Brain microvascular endothelial cell (primary cell): ENCODE measurements at places on chromosomes 13 and 19.

DNA sequence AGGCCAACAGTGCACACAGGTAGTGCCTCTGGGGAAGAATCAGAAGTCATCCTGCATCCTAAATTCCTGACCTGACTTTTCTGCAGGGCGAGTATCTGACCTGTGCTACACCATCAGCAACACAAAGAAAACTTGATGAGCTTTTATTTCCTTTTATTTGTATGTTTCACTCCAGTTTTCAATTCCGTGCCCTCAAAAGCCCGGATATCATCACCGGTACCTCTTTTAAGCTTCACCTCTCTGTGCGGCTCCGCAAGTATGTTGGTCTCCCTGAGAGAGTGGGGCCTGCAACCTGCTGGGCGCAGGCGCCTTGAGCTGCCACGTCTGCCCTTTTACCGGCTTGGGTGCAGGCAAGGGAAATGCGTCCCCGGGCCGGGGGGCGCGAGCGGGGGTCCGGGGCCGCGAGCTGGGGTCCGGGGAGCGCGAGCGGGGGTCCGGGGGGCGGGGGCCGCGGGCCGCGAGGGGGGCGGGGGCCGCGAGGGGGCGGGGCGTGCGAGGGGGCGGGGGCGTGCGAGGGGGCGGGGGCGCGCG is 4.3 kb upstream of the DUXA start:
- peak; percentile 28 for DNase-seq

DNA sequence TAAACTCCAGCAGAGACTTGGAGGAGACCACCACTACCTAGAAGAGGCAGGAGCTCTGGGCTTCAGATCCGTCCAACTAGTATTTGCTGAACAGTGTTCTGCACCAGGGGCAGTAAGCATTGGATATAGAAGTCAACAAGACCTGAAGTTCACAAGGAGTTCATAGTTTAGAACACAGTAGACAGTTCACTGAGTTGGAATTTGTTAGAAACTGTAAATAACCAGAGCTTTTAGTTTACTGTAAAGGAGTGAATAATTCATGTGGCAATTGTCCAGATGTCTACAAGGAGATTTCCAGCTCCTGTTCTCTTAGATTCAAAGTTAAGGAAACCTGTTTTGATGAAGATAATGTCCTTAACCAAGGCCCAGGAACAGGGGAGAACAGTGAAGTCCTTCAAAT is 128.9 kb downstream of the COG6 start:
- no peak for DNase-seq

- DNase-seq: no peak
Measured at GRCh38 chr13:50357136-50357535, 341.9 kb downstream of the KCNRG start.

DNA sequence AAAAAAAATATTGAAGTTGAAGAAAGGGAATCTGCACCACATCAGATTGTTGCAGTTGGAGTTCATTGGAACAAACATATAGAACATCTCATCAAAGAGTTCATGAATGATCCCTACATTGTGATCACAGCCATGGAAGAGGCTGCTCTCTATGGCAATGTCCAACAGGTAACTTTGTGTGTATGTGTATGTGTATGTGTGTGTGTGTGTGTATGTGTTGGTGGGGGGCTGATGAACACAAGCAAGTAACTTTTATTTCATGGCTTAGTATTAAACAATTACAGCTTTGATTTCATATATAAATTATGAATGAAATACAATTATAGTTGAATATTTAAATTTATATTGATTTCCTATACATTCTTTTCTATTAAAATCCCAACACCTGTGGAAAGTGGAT is 69.4 kb downstream of the SLC7A9 start:
- no peak for DNase-seq

GRCh38 chr19:2719920-2720776 is 1.0 kb downstream of the DIRAS1 start:
- DNase-seq: peak; percentile 5

GRCh38 chr19:3234800-3235199 is 10.3 kb downstream of the CELF5 start:
- no peak for DNase-seq

- DNase-seq: no peak
Measured at GRCh38 chr19:7007859-7008258, 13.4 kb downstream of the MBD3L2B start.

- peak; percentile 69 for DNase-seq
Measured at GRCh38 chr19:34041925-34042521, 130.3 kb upstream of the LSM14A start.

DNA sequence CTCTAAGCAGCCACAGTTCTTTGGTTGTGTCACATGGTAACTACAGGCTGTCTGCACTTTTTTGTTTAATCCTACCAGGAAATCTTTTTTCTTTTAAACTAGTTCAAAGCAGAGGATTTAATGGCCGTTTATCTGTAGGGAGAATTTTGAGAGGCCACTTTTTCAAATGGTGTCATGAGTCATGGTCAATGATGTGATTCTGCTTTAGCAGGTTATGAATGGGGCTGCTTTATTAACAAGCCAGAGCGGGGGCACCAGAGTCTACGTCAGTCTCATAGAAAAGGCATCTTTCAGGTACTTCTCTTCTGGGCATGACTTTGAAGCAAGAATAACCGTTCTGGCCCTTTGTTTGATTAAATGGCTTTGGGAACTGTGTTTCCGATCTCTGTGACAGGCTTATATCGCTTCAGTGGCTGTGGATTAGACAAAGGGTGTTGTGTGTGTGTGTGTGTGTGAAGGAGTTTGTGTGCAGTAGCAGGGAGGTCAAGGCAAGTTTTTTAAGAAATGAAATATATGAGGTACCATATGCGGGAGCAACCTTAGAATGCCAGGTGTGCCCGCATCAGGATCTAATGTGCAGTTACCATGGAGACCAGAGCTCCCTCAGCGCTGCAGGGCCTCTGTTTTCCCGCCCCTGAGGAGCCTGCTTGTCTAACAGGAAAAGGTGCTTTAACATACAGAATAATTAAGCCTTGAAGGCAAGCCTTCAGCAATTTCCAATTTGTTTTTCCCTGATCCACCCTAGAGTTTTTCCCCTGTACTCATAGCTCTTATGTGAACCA is 120.5 kb downstream of the KATNAL1 start:
- no peak for DNase-seq

- no peak for DNase-seq
Measured at GRCh38 chr13:90184355-90184754, 1163.1 kb upstream of the MIR17HG start.

GRCh38 chr13:77218274-77218673 is 108.6 kb downstream of the MYCBP2 start:
- no peak for DNase-seq

DNA sequence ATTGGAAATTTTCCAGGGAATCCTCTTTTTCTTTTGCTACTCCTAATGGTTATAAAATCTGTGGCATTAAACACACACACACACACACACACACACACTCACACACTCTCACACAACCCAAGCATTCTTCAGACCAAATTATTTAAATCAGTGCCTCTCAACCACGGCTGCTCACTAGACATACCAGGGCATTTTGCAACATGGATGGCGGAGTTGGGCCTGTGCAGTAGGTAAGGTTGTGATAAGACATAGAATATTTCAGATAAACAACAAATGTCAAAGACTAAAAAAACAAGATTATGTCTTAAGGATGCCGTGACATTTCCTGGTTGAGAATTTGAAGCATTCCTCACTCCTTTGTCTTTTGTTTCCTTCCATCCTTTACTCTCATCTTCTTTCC is 443.1 kb downstream of the MYO16 start:
- DNase-seq: no peak

DNA sequence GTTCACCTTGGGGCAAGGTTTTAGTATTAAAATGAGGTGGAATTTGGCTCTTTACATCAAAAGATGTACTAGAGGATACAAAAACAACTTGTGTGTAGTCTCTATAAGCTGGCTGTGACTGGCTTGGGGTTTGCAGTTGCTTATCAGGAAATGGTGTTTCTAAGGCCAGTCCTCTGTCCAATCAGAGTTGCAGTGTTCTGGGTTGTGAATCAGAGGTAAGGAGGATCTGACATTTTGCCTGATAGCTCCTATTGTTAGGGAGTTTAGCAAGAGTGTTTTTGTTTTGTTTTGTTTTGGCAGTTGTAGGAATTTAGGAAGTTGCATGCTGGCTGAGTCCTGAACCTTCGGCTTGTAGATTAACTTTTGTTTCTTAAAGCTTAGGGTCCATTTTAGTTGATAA is 20.1 kb upstream of the ESD start:
- DNase-seq: no peak

DNA sequence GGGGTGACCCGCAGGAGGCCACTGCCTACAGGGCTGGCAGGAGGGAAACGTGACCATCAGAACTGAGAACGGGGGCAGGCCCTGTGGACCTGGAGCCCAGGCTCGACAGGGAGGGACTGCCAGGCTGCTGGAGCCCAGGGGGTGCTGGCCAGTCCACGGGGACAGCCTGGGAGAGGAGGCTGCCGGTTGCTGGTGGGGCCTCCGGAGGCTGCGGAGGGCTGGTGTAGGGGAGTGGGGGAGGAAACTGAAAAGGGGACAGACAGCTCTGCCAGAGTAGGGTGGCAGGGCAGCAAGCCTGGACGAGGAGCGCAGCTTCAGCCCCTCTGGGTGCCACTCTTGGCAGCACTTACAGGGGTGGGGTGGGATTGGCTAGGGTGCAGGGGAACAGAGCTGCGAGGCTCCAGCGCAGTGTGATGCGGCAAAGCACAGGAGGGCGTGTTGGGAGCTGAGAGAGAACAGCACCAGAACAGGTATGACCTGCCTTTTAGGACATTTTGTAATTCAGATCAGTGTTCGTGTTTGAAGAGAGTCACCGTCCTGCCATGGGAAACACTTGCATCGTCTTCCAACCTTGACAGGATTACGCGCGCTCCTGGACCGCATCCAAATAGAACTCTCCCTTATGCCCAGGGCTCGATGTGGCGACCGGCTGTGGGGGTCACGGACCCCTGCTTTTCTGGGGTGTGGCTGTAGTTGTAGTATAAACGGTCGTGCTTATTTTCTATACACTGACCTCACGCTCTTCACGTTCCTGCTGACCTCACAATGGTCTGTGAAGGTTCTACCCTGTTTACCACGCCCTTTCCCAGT is 19.9 kb upstream of the ARHGEF7 start:
- DNase-seq: no peak

DNA sequence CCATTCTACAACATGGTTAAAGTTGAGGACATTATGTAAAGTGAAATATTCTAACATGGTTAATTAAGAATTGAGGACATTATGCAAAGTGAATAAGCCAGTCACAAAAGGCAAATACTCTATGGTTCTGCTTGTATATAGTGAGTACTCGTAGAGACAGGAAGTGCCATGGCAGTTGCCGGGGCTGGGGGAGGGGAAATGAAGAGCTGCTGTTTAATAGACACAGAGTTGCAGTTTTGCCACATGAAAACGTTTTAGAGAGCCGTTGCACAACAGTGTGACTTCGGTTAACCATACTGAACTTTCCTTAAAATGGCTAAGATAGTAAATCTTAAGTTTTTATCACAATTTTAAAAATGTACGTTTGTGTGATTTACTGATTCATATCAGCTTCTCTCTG is 176.9 kb downstream of the SHISA2 start:
- DNase-seq: no peak

DNA sequence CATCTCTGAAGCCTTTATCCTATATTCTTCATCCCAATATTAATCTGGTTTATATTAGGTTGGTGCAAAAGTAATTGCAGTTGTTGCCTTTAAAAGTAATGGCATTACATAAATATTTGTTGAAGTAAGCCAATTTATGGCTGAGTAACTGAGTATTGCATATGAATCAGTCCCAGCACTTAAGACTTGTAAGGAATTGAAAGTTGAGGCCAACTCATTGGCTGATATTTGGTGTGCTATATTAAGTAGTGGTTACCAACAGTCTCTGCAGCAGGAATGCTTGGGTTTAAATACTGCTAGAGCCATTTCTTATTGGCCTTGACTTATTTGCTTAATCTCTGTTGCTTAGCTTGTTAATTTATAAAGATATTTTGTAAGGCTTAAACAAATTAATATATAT is 460.7 kb downstream of the GPC6 start:
- DNase-seq: no peak

GRCh38 chr19:48390188-48391099 is 907 bp downstream of the KDELR1 start:
- peak; percentile 54 for DNase-seq

- no peak for DNase-seq
Measured at GRCh38 chr13:78777396-78777795, 118.4 kb upstream of the OBI1 start.

DNA sequence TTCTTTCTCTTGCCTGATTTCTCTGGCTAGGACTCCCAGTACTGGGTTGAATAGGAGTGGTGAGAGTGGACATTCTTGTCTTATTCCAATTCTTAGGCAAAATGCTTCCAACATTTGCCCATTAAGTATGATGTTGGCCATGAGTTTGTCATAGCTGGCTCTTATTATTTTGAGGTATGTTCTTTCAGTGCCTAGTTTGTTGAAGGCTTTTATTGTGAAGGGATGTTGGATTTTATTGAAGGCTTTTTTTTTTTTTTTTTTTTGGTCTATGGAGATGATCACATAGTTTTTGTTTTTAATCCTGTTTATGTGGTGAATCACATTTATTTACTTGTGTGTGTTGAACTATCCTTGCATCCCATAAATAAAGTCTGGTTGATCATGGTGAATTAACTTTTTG is 19.8 kb downstream of the NHLRC3 start:
- DNase-seq: no peak

GRCh38 chr19:10420444-10421239 is at the start of gene PDE4A:
Gene PDE4A (plus strand): TSS chr19:10420538. CDS start chr19:10420765, 227 bp downstream.
- no peak for DNase-seq

DNA sequence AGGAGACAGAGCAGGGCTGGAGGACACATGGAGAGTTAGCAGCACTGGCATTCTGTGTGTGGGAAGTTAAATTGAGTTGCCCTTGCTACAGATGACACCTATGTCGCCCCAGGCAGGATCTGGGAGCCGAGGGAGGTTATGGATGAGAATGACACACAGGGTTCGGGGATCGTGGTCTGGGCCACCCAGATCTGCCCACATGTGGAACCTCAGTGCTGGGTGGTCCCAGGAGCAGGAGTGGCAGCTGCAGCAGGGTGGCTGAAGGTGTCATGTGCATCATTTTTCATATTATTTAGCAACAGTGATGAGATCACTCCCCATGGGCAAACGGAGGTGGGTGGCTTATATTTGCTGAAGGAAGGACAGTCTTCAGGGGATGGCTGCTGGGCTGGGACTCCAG is 3.2 kb downstream of the IL17D start:
- DNase-seq: no peak

DNA sequence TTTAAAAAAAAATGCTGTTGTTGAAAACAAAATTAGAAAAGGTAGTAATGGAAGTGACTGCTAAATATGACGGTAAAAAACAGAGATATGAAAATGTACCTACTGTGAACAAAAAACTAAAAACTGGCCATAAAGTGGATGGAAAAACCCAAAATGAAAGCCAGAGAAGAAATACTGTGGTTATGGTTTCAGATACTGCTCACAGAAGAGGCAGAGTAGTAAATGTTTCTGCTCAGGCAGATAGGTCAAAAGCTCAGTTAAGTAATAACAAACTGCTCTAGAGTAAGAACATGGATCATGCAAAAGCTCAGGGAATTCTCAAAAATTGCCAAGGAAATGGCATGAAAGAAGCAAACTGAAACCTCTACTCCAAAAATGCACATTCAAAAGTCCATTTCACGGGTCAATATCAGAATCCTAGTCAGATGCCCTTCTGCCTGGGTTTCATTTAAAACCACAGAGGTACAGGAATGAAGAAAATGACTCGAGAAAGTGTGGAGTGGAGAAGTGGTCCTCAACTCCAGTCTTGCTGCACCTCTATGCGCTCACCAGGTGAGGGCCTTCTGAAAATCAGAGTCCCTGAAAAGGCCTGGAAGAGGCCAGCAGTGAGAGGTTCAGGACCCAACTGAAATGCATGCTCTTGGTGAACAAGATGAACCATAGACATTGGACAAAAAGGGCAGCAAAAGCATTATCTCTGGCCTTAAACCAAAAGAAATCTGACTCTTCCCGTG is 315.0 kb upstream of the SPRY2 start:
- DNase-seq: no peak
